Stimulated activated CD8-positive, alpha-beta memory T cell treated with anti-CD3 and anti-CD28 coated beads, Interleukin-12 subunit alpha, Interleukin-12 subunit beta, amount 100 ng/mL, for 1 hour (primary cell): ENCODE measurements at places on chromosomes 7 and 10.

GRCh38 chr7:19928247-19928646, 154.8 kb upstream of the TMEM196 start:
- DNase-seq, result no peak

DNA sequence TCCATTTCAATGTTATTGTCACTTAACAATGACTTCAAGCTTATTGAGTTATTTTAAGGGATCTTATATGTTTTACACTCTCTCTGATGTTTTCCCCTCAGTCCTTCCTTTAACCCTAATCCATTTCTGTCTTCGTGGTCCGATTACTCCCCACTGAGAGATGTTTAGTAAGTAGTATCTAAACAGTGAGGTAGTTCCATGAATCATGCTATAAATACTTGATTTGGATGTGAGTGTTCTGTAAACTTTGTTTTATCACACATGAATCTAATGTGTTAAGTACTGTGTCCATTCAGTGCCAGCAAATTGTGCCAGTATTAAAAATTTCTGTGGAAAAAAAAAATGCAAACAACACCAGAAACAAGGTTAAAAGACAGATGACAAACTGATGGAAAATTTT, 18.6 kb downstream of the RPP30 start:
- no peak for DNase-seq

- no peak for DNase-seq
These were observed 18.2 kb upstream of the PITRM1 start for GRCh38 chr10:3190817-3191216.

DNA sequence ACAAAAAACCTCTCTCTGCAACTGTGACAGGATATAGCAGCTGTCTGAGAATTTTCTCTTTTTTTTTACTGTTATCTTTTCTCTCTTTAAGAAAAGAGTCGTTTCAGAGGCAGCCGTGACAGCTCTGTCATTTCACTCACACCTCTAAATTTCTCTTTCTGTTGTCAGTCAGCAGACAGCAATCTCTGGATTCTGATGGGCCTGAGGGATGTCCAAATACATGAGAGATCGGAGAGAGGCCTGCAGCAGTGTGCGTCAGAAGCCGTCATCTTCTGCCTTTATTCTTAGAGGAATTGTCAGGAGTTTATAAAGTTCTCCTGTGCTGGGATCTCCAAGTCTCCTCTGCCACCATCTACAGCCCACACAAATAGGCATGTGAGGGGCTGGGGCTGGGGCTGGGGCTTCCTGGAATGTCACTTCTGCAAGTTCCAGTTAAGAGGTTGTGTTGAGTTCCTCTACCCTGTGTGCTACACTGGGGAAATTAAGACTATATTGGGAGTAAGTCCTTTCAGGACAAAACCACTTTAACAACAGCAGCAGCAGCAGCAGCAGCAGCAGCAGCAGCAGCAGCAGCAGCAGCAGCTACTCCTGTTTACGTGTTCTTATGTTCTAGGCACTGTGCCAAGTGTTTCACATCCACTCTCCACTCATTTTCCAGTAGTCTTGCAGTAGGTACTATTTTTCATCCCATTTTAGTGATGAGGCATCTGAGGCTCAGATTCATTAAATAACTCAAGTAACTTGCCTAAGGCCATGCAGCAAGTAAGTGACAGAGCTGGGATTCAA, 541.3 kb downstream of the LRMDA start:
- DNase-seq, result no peak

DNA sequence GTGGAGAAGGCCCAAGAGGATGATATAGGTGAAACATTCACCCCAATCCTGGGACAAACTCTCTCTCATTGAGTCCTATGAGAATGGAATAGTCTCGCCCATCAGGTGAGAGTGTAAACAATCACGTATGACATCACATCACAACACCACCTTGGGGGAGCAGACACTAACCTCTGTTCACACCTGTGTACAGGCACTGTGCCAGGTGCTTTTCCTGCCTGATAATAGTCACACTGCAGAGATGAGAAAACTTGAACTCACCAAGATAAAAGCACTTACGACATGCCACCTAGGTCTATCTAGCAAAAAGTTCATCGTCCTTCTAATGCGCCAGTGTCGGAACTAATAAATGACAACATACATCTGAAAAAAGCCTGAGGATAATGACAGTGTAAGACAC, 187.8 kb downstream of the FAM107B start:
- DNase-seq, result no peak

DNA sequence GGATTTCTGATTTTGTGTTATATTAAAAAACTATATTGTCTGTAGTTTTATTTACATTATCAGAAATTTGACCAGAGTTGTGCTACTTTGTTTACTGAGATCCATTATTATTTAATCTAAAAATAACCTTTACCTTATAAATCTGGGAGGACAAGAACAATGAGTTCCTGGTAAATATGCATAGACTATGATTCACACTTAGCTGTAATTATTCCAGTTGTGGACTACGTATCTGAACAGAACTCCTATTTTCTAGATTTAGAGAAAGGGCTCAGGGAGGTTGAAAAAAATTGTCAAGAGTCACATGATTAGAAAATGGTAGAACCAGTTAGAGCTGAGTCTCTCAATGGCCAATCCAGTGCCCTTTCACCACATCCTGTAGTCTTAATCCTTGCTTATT, 4.2 kb upstream of the GPR158 start:
- DNase-seq, result no peak

GRCh38 chr10:76884673-76885275, 752.8 kb downstream of the KCNMA1 start:
- DNase-seq, result no peak

- DNase-seq, result no peak
These were observed 1.1 kb downstream of the JMJD1C start for GRCh38 chr10:63464402-63465292.

GRCh38 chr7:115229401-115230105, 307.7 kb downstream of the MDFIC start:
- DNase-seq, result no peak

DNA sequence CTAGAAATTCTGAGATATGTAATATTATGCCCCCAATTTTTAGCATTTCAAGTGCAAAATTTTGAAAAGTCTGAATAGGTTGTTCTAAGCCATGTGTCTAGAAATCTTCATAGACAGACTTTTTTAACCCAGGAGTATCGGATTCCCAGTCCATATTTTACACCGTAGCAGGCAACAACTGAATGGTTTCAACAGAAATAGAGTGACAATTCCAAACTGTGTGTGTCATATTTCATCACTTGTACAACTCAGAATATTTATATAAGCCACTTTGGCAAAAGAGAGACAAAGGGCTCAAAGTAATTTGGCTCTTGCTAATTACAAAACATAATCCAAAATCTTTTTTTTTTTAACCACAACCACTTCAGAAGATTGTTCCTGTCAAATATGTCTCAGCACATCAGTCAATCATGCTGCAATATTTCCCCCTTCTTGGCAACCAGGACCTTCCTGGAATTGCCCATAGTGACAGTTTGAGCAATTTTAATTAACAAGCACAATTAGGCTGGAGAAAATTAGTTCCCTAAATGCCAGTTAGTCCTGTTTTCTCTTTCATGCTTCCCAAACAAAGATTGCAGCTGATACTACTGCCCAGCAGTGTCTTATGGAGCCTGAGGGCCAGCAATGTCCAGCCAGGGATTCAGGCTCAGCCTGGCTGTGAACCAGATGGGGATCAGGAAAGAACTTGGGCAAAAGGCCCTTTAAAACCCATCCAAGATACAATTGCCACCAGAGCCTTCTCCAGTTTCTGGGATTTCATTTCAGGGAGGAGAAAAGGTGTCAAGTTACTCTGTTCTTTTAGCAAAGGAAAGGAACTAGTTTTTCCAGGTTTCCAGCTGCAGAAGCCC, 533.3 kb upstream of the GHITM start:
- no peak for DNase-seq

- no peak for DNase-seq
These were observed 341.1 kb downstream of the SFMBT2 start for GRCh38 chr10:7069706-7070105.

- no peak for DNase-seq
These were observed at the start of gene UBTD1 for GRCh38 chr10:97498841-97499560. TSS of gene UBTD1 (plus strand) at chr10:97498924. CDS start at chr10:97499204, 280 bp downstream.

DNA sequence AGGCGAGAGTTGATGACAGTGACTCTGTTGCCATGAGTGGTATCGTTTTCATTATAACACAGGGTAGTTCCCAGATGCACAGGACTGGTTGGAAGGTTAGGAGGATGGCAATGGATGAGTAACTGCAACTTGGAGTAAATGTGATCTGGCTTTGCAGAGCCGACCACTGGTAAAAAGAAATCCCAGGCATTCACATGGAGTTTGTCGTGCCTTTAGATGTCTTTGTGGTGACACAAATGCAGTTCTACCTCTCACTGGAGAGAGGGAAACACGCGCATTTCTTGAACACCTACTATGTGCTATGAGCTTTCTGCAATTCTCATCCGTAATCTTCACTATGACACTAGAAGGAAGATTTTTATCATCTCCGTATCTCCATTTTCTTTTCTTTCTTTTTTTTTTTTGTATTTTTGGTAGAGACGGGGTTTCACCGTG, 1.7 kb upstream of the MNX1 start:
- DNase-seq, result no peak

DNA sequence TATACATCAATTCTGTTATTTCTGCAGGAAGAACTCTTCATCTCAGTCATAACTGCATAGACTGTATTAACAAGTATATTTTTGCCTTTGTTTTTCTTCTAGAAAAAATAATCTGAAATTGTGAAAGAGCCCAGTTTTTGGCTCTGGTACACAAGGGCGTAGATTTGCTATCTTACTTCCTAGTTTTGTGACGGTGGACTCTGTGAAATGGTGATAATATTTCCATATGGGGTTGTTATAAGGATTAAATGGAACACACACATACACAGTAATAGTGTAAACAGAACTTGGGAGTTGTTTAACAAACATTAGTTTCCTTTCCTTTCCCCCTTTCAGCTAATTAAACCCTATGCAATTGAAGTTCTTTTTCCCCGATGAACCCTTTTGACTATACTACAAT, 108.7 kb downstream of the MKLN1 start:
- DNase-seq, result no peak
